ENCODE measurements at places on chromosomes 4 and X.

- no peak for DNase-seq
These were observed at the start of gene TRIML2 for GRCh38 chr4:188109157-188109755. Gene TRIML2, minus strand, starts transcription at chr4:188109603. Its CDS starts 4,235 bp downstream, at chr4:188105368.

- DNase-seq = no peak
These were observed 188.7 kb upstream of the PABPC4L start for GRCh38 chr4:134390319-134390718.

- DNase-seq = no peak
These were observed 821 bp downstream of the ASMTL start for GRCh38 chrX:1451661-1452515.

DNA sequence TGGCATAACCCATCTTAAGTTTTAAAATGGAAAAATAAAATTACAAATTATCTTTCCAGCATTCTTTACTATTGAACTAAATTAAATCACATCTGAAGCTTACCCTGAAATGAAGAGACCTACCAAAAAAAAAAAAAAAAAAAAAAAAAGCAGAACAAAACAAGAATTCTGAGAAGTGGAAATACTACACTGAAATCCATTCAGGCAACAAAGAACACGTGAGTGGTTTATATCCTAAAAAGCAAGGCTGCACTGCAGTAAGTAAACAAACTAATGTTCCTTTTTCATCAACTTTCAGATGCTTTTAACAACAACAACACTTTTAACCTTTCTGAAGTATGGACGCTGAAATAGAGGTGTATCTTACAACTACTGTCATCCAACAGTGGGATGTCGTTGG is 7.5 kb downstream of the FRYL start:
- no peak for DNase-seq

- DNase-seq = no peak
These were observed 5.3 kb upstream of the PLXNA3 start for GRCh38 chrX:154452823-154453222.

DNA sequence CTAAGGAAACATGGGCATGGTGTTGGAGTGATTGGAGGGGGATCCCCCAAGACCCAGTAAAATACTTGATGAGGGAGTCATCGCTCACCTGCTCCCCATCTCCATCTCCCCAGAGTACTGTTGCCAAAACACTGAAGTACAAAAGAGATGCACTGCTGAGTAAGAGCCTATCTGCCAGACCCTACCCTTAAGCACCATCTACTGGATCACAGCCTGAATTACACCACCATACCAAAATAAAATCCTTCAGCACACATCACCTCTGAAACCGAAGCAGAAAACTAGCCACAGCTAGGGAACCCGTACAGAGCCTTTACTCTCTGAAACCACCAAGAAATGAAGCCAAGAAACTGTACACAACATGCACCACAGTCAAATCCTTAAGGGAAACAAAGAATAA is 466.3 kb upstream of the ACTRT1 start:
- peak; percentile 0 for DNase-seq

- no peak for DNase-seq
These were observed 7.6 kb downstream of the ARSJ start for GRCh38 chr4:113971706-113972360.

GRCh38 chr4:188639479-188640100 is 500.3 kb downstream of the TRIML1 start:
- no peak for DNase-seq

DNA sequence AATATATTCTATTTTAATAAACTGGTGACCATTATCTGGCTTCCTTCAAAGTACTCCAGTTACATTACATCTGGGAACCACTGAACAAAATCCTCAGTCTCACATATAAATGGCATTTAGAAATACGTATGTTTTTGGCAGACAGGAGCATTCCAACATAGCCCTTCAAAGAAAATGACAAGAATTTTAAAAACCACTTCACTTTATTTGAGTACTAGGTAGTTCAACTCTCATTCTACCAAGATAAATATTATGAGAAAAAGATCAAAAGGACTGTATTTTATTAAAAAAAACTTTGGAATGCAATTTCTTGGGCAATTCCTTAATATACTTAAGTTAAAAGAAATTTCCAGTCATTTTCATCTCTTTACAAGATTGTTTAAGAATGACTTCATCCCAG is 17.6 kb downstream of the TNIP3 start:
- DNase-seq = no peak

- no peak for DNase-seq
These were observed 87.3 kb downstream of the PRSS12 start for GRCh38 chr4:118265312-118266144.

- DNase-seq = no peak
These were observed 12.6 kb downstream of the SHOX start for GRCh38 chrX:643241-643595.

DNA sequence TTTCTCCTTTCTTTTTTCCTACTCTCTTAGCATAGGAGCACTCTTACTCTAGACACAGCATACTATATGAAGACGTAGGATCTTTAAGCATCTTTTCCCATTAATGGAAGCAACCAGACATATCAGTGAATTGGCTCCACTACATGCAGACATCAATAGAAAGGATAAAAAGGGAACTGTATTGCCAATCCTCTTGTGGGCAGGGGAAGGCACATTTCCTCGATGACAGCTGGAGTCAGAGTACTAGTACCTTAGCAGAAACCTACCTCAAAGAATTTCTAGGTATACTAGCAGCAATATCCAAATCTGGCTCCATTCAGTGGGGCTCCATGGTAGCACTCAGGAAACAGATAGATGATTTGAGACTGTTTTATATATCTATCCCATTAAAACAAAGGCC is 20.1 kb downstream of the CYBB start:
- DNase-seq = no peak

GRCh38 chrX:107894038-107894437 is 68.4 kb downstream of the MID2 start:
- peak; percentile 16 for DNase-seq

DNA sequence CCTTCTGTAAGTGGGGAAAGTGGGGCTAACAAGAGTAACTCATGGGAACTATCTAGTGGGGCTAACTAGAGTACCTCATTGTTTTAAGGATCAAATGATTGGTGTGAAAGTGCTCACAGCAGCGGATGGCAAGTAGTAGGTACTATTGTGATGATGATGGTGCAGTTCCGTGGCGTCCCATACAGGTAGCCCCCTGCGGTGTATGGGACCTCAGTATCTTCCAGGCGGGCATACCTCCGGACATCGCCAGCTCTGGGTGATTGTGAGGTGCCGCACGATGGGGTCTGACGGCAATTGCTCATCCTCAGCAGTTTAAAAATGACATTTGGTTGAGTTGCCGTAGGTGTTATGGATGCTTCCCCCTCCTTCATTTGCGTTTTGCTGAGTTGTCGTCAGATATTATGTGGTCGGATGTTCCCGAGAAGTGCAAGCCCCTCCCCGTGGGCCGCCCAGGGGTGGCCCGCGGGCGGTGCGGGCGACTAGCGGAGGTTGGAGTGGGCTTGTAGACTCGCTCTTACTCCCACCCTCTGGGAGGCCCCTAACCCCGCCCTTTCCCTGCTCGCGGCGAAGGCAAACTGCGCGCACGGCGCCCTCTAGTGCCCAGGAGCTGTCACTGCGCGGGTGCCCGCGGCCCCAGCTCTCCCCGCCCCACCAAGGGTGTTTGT is 18.3 kb upstream of the GPR101 start:
- peak; percentile 4 for DNase-seq

Data from stromal cell of bone marrow (primary cell).